Right atrium auricular region (tissue), 2 donors: ENCODE measurements at places on chromosomes 7 and 10. TPM values are rescaled to one million over a fixed set of nuclear protein-coding genes. Genes with fewer than 3 reads are reported as not detected.

The PODXL gene
- 47.6 TPM for total RNA-seq

The SEM1 gene
- 15.1 TPM for total RNA-seq

The GRM8 gene
- not detected for total RNA-seq

The POU6F2 gene
- total RNA-seq, result 0.85 TPM

The HOXA2 gene
- total RNA-seq, result 0.33 TPM

The PHYHIPL gene
- 0.28 TPM for total RNA-seq

The NPTX2 gene
- 6.7 TPM for total RNA-seq

The NME8 gene
- not detected for total RNA-seq

The CPA2 gene
- total RNA-seq, result not detected

The MYH16 gene
- not detected for total RNA-seq
